ENCODE measurements at places on chromosomes 3 and 15. TPM values are rescaled to one million over a fixed set of nuclear protein-coding genes. Genes with fewer than 3 reads are reported as not detected.

GRCh38 chr3:71492974-71493771 is 90.4 kb downstream of the FOXP1 start:
- DNase-seq: no peak

DNA sequence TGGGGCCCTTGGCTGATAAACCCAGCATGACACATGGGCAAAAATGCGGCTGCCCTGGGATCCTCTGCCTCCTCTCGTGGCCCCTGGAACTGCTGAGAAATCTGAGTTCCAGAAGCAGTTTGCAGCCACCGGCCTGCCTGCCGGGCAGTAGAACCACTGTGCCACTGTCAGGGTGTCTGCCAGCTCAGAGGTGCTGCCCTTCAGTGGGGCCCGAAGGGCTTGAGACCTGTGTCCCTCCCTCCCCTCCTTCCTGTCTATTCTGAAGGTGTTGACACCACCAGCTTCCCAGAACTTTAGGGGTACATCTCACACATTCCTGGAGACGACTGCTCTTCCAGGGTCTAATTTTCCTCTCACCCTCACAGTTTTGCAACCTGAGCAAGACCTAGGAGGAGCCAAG is 88.2 kb upstream of the POMGNT2 start:
- no peak for DNase-seq

DNA sequence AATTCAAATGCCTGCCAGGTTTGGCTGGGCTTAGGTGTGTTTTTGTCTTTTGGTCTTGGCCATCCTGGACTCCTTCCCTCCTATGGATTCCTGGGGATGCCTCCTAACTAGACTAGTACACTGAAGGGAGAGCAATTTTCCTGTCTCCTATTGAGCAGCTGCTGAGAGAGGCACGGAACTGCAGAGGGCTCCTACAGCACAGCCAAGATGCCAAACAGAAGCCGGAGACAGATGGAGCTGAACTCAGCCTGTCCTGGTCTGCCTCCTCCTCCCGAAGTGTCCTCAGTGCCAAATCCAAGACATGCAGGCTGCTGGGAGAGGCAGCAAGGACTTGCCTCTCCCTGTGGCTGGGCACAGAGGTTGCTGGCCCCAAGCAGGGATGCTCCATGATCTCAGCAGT is 256.6 kb upstream of the PROK2 start:
- no peak for DNase-seq

GRCh38 chr15:87633525-87633924 is 623.0 kb downstream of the NTRK3 start:
- DNase-seq: no peak

DNA sequence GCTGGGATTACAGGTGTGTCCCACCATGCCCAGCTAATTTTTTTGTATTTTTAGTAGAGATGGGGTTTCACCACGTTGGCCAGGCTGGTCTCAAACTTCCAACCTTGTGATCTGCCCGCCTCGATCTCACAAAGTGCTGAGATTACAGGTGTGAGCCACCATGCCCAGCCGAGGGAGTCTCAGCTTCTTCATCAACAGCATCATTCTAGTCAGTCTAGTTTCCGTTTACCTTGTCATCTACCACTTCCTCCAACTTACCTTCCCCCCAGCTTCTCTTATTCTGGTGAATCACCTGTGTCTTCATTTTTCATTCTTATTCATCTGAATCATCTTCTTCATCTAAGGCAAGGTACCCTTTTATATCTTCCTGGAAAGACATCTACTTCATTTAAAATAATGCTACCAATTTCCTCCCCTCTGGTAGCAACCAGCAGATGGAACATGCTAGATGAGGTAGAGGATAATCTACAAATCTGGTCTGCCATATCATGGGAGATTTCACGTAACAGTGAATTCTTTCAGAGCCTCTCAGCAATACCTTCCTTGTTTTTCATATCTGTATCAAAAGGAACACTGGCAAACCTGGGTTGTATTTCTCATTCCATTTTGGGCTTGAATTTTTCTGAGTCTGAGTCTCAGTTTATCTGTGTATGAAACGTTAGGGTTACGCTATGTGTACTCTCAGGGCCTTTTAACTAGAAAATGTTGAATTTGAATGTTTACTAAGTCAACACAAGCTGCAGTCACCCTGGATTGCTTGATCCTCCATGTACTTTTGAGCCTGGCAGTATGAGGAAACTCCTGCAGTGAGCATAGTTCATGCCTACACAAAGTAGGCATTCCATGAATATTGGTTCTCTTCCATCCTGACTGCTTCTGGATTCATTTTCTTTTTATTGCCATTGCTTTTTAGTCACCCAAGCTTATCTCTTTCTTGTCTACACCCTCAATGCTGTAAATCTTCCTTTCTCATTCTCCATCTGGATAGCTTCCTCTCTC is 16.8 kb downstream of the LPP start:
- no peak for DNase-seq

DNA sequence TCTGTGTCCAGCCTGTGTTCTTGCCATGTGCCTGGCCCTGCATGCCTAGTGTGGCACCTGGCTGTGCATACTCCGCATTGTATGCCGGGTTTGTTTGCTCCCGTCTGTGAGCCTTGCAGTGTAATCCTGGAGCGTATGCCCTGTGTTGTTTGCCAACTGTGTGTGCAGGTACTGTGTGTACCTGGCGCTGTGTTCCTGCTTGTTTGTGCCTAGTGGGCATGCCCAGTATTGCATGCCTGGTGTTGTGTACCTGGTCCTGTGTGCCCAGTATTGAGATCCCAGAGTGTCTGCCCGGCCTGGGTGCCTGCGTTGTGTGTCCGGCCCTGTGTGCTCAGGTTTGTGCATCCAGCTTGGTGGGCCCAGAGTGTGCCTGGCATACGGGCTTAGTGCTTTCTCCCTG is 54.5 kb upstream of the CHRNA7 start:
- DNase-seq: no peak

- DNase-seq: no peak
These were observed 19.8 kb upstream of the SOX2 start for GRCh38 chr3:181691901-181692300.

- DNase-seq: no peak
These were observed 45.4 kb downstream of the TMEM45A start for GRCh38 chr3:100537646-100538338.

DNA sequence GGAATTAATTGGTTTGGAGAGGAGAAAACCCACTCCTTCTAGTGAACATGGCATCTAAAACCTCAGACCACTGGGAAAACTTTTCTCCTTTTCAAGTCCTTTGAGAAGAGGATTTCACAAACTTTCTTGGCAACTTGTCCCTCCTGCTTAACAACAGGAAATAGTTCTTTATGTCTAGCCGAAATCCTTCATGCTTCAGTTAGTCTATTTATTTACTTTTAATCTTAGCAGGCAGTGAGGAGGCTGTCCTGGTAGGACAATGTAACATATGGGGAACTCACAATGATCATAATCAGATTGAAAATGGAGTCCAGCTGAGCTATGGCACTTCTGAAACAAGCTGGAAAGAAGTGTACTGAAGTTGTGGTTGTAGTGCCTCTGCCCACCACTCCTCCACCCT is 50.6 kb downstream of the KY start:
- no peak for DNase-seq

- no peak for DNase-seq
These were observed 16.2 kb downstream of the C3orf62 start for GRCh38 chr3:49260806-49261324.

GRCh38 chr3:2793987-2794386 is 316.2 kb downstream of the IL5RA start:
- no peak for DNase-seq

DNA sequence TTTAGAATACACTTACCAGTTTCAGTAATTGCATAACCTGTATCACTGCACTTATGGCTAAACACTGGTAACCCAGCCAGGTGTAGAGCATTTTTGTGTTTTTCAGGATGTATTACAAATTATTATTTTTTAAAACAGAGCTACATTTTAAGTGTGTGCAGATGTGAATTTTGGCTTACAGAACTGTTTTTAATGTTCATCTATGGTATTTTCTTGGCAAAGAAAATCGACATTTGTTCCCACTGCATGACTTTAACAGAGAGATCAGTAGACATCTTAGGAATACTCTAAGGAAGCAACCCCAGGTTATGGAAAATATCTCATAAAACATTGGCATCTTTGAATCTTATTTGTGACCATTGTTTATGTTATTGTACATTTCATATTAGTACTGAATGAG is 73.3 kb downstream of the ATP13A4 start:
- no peak for DNase-seq

The FRMD4B gene
- 18.5 TPM for total RNA-seq

The NPAP1 gene
- 0.30 TPM for total RNA-seq

DNA sequence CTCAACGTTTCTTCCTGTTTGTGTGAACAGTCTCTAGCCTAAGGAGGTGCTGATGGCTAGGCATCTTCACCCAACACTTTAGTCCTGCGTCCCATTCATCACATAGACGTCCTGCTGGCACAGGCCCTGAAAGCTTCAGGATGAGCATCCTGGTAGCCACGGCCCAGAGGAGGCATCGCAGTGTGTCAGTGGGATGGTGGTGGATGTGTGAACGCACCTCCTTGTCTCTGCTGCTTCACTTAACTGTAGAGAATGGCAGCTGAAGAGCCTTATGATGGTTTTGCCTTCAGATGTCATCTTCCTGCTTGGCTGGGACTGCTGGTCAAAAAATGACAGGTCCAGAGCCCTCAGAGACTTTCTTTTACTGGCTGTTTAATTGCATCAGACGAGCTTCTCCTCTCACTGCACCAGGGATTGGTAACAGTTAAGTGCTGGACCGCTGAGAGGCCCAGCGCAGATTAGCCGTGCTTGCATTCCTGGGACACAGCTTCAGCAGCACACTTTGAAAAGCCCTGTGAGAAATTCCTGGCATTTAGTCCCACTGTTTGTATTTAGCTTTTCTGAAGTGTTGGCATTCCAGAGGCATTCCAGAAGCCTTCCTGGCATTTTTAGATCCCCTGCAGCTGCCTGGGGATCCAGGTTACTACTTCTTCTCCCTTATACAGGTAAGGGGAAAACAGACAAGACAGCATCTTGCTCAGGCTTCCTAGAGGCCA is 132.4 kb upstream of the PLXNA1 start:
- DNase-seq: no peak

The DLEC1 gene
- total RNA-seq: 1.1 TPM

- no peak for DNase-seq
These were observed 3.4 kb downstream of the CD96 start for GRCh38 chr3:111545349-111545748.

DNA sequence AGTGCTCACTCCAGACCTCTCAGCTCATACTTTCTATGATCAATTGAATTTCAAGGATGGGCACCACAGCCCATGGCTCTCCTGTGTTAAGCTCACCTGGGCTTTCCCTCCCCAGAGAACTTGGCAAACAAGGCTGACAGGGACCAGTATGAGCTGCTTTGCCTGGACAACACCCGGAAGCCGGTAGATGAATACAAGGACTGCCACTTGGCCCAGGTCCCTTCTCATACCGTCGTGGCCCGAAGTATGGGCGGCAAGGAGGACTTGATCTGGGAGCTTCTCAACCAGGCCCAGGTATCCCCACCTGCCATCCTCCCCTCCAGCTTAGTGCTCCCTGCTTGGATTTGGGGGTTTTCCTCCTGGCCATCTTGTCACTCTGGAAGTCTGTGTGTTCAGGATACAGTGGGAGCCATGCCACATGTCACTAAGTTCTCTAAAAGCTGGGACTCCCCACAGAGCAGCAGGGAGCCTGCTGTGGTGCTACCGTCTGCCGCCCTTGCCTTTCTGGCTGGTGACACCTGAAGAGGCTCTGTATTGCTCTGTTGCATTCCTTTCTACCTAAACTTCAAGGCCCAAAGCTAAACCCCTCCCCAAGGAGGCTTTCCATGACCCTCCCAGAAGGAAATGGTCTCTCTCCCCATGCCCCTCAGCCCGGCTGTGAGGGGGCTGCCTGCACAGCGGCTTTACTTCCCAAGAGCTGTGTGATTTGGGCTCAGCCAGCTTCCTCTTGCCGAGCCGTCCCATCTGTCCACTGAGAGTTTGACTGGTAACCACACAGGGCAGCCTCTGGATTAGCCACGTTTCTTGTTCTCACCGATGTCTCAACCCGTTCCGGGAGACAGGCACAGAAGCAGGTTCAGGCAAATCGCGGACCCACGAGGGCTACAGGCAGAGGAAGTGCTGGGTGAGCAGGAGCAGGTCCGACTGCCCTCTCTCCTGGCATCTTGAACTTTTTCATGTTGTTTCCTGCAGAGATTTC is 10.8 kb downstream of the TF start:
- DNase-seq: no peak

GRCh38 chr15:66715720-66716655 is 14.0 kb downstream of the SMAD6 start:
- DNase-seq: no peak

The GUCA1C gene
- not detected for total RNA-seq

The GABRG3 gene
- total RNA-seq: 5.2 TPM

The KY gene
- total RNA-seq: 0.52 TPM

The ALDH1L1 gene
- 0.49 TPM for total RNA-seq

GRCh38 chr3:24271228-24271627 is 223.4 kb downstream of the THRB start:
- no peak for DNase-seq

Measured in neural crest cell (in vitro differentiated cells).